ENCODE measurements at places on chromosomes 7 and 10.
A peak's percentile ranks its signal among the peaks of the same experiment; 100 is the strongest.

DNA sequence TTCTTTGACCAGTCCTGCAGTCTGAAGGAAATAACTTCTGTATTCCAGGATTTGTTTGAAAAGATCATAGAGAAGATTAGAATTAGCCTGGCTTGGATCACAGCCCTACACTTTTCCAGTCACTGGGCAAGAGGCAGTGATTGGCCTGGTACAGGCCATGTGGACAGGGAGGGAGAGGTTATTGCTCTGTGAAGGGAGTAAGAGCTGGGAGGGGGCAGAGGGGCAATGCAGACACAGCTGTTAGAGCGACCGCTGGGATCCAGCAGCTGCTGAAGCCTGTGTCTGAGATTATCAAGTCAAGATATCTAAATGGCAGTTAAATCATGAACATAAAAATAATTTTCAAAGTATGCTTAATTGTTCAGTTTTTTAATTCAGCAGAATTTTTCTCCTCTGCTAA, 257.3 kb downstream of the SDK1 start:
- no peak for DNase-seq

DNA sequence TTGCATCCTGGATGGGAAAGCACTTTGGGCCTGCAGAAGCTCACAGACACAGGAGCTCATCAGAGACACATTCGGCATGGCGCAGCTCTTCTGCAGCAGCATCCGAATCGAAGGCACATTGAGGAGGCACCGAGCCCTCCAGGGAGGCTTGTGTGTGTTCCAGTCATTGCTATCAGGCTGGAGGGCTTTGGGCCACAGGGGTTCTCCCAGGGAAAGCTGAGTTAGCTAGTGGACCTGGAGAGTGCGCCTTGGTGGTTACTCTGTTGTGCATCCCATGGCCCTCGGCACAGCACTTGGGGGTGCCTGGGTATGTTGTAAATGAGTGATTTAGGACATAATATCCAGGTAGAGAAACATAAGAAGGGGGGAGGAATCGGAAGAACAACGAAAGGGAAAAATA, 388.7 kb upstream of the RNF32 start:
- no peak for DNase-seq

DNA sequence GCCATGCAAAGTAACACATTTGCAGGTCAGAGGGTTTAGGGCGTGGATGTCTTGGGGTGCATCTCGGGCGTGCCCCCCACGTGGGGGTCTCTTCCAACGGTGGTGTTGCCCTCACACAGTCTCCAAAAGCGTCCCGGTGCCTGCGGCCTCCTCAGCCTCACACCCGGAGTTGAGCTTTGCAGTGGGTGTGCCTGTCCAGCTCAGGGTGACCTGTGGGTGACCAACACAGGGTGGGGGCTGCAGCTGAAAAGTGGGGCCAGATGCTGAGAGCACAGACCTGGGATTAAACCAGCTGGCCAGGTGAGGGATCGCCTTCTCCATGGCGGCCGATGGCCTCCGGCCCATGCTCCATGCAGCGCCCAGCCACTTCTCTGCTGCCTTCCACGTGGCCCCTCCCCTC, 63.1 kb downstream of the PWWP2B start:
- DNase-seq, result no peak

GRCh38 chr7:1458683-1459511, at the start of gene MICALL2:
TSS of gene MICALL2 (minus strand) at chr7:1459470. CDS start at chr7:1459326, 144 bp downstream.
- DNase-seq, result no peak

- peak; percentile 2 for DNase-seq
These were observed 72.1 kb upstream of the STARD3NL start for GRCh38 chr7:38105874-38106483.

DNA sequence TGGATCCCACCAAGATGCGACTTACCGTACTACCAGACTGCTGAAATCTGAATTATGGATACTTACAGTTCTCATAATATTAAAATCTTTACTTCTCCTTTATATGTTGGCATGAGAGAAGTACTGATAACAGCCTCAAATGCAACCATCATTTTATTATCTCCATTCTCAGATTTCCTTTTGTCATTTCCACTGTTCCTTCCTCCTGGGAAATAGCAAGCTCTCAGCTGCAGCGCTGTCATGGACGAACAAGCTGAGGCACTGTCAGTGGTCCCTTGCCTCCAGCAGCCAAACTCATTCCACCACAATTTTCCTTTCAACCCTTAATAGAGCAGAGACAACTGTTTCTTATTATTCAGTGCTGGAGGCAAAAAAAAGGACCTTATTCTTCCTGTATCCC, 478.4 kb downstream of the ARL4A start:
- DNase-seq, result no peak

- no peak for DNase-seq
These were observed 224.7 kb upstream of the SH2B2 start for GRCh38 chr7:102061981-102062390.

DNA sequence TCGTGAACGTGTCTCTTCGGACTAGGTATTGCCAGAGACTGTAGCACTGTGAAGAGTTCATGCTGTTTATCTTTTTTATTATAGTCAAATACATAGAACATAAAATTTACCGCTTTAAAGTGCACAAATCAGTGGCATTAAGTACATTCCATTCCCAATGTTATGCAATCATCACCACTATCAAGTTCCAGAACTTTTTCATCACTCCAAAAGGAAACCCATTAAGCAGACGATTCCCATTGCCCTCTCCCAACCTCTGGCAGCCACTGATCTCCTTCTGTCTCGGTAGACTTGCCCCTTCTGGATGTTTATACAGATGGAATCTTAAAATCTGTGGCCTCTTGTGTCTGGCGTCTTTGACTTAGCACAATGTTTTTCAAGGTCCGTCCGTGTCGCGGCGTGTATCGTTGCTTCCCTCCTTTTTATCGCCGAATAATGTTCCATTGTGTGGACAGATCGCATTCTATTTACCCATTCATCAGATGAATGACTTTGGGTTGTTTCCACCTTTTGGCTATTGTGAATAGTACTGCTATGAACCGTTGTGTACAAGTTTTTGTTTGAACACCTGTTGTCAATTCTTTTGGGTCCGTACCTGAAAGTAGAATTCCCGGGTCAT, 2.7 kb downstream of the PROSER2 start:
- no peak for DNase-seq

DNA sequence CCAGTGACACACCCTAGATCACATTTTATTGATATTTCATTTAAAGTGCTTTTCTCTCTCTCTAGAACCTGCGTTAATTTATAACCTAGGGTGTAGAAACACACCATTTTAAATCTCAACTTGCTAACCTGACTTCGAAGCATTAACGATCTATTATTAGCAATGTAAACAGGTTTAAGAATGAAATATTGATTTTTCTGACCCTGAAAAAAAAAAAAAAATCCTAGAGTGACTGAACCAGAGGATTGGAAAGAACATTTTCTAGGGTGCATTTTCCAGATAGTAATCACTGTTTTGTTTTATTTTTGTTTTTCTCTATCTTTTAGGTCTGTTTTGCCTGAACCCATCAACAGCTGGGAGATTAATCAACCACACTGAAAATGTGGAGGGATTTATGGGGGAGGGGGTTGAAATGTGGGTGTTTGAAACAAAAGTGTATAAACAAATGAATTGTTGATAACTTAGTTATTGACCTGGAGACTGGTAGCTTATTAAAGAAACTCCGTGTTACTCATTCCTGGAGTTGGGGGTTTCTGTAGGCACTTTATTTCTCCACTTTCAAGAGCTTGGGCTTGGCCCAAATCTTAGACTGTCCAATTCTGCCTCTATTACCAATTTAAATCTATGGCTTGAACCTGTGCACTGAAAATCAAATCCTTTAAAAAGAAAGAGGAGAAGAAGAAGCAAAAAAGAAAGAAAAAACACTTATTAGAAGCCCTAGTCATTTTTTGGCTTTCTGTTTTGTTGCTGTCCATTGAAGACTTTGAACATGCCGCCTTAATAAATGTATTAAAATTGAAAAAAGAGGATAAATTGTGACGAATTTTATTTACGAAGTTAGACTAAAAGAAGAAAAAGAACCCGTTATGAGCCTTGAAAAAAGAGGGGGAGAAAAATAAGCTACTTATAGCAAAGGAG, 2.8 kb downstream of the HOXA2 start:
- DNase-seq, result no peak

- no peak for DNase-seq
These were observed 86.3 kb upstream of the FAM171A1 start for GRCh38 chr10:15457382-15457781.

DNA sequence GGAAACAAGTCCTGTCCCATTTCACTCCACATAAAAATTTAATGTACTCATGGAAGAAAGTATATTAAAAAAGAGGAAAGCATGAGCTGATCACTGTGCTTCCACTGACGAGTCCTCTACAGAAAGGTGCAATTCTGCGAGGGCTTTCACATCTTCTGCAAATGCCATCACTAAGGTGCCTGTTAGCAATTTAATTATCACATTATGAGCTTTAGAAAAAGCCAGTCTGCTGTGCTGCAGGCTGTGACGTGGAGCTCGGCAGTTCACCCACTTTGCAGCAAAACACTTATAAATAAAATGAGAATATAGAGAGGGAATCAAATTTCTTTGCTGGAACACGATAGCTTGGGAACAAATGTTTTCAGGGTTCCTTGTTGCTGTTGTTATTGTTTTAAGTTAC, 22.5 kb upstream of the NEUROD6 start:
- no peak for DNase-seq

- DNase-seq, result no peak
These were observed 2.1 kb upstream of the TMEM72 start for GRCh38 chr10:44908936-44909630.

DNA sequence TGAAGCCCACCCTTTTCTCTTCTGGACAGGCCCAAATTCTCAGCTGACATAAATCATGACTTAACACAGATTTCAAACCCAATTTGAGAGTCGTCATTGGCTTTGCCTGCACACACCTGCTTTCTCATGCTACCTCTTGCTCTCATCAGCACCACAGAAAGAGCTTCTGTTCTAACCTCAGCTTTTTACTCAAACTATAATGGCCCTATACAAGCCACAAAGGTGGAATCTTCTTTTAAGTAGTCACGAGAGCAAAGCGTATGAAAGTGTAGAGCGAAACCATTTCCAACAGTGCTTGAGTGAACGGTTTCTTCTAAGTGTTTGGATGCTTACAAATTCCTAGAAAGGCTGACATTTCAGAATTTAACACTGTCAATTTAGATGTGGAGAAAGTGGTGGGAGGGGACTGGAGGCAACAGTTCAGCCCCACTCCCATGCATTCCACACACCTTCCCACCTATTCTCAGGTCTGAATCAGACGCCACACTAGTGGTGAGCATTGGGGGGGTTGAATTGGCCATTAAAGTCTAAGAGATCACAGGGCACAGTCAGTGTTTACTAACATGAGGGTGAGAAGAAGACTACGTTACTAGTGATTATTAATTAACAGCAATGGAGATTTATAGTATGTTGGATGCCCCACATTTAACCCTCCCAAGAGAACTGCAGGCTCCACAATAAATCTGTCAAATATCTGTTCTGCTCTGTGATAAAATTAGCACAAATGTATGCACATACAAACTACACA, 114.0 kb downstream of the PRKCQ start:
- DNase-seq, result no peak

- DNase-seq, result no peak
These were observed 541 bp upstream of the DENND10 start for GRCh38 chr10:119103241-119103902.

DNA sequence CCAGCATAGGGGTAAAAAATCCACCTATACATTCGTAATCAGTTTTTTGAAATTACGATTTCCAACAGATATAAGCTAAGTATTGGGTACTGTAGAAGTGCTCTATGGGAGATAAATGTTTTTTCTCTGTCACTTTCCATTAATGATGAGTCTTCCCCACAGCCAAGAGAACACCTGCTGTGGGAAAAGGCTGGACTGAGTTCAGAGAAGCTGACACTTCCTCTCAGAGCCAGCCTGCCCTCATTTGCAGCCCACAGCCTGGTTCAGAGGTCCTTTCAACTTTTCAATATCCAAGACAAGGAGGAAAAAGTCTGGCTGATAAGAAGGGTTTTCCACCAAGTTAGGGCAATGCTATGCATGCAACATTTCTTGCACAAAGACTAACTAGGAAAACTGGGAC, 64.5 kb upstream of the DNAJB12 start:
- no peak for DNase-seq

GRCh38 chr10:74932648-74933047, 106.2 kb downstream of the KAT6B start:
- no peak for DNase-seq

DNA sequence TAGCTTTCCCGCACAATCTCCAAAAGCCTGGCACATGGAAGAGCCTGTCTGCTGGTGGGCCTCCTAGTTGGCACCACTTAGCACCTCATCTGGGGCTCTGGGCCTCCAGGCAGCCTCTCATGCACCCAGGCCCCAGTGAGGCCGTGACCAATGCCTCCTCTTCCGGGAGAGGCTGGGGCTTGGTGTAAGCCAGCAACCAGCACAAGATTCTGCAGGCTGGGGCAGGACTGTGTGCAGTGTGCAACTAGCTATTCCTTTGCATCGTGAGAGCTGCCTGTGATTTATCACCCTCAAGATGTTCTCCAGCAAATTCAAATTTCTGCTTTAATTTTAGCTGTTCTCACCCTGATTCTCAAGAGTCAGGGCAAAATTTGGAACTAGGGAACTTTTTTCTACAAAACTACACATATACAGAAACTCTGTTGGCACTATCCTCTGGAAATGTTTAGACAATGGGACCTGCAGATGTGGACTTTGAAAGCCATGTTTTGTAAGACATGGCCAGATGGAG, 603.7 kb upstream of the MKI67 start:
- DNase-seq, result no peak

GRCh38 chr10:13743101-13743693, 156.4 kb downstream of the PRPF18 start:
- no peak for DNase-seq

GRCh38 chr10:122464586-122464985, 3.2 kb downstream of the HTRA1 start:
- no peak for DNase-seq

DNA sequence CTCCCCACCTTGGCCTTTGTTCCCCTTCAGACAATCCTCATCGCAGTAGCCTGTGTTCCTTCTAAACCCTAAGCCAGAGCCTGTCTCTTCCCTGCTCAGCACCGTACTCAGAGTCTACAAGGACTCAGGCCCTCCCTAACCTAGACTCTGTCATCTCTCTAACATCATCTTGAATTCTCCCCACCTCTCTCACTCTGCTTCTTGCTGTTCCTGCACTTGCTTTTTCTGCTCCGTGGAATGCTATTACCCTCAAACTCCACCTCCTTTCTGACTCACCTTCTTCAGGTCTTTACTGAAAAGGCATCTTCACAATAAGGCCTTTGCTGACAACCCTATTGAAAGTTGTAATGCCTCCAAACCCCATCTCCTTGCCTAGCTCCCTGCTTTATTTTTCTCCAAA, 141.0 kb downstream of the DKK1 start:
- DNase-seq, result no peak

GRCh38 chr7:70942791-70943190, 189.2 kb upstream of the GALNT17 start:
- no peak for DNase-seq
